RPMI8226 (cell line): ENCODE measurements at places on chromosomes 11 and 22.

DNA sequence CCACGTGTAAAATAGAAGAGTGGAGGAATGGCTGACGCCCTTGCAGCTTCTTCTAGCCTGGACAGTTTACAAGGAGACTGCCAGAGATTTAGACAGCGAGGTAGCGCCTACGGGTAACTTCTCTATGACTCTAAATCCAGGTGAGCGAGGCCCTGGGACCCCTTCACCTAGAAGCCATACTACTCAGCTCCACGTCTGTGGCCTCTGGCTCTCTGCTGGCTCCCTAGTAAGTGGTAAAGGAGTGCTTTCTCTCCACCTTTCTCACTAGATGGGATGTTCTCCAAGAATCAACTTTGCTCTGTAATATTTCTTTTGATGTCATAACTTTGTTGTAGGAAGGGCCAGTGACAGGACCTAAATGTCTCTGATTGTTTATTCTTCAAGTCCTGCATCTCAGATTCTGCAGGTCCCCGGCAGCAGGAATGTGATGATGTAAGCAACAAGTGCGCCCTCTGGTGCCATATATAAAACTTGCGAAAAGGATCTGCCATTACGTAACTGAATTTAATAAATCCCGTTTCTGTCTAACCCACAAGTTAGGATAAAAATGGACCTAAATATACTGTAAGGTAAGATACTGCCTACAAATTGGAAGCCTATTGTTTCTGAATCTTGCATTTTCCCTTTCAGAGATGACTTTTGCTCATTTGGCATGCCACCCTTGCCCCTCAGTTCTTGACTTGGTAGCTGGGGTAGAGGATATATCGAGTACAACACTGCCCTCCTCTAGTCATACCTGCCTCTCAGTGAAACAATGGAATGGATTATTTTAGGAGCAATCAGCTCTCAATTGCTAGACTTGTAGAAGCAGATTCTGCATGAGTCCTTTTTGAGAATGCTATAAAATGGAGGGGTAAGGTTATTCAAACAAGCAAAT, 11.0 kb upstream of the PTPN5 start:
- DNase-seq = peak; percentile 41

GRCh38 chr11:125063429-125064043, 431 bp downstream of the SLC37A2 start:
- DNase-seq = no peak

DNA sequence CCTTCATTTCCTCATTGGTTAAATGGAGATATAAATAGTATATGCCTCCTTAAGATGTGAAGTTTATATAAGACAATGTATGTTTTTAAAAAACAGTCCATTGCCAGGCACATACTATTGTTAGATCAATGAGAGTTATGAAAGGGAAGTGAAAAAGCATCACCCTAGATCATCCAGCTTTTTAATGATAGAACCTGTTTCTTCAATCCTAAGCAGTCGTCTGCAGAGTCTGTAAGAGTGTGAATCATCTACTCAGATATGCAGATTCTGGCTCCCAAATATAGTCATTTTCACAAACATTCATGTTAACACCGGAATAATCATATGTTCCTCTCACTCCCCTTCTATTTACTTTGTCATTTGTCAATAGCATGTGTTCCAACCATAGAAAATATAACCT, 65.3 kb upstream of the SLN start:
- no peak for DNase-seq

DNA sequence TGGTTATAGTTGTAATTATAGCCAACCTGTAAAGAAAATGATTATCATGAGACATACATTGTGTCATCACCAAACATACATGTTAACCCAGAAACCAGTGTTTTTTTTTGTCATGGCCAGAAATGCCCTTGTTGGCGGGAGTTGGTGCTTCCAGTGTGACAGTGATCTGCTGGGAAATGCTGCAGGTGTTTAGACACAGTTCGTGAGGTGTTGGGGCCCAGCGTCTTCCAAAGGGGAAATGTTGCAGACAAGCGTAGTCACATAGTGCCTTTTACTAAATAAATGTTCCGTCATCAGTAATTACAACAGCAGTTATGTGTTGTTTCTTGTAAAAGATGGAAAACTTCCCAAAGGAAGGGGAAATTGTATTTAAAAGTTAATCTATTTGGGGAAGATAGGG, 92.6 kb upstream of the GAL start:
- no peak for DNase-seq

- no peak for DNase-seq
These were observed 68.3 kb downstream of the PACSIN2 start for GRCh38 chr22:42946546-42947198.

DNA sequence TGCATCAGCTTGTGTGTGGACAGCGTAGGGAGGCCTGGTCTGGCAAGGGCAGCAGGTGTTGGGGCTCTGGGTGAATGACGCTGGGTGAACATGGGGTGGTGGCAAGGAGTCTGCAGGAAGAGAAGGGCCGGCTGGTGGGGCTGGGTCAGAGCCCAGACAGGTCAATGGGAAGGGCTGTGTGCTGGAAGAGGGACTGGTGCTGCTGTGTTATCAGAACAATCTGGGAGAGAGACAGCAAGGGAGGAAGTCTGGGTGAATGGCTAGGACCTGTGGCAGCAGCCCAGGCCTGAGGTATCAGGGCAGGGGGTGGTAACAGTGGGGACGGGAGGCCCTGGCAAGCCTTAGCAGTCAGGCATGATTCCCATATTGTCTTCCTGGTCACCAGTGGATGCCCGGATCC, 206.7 kb downstream of the SNX19 start:
- DNase-seq = no peak

DNA sequence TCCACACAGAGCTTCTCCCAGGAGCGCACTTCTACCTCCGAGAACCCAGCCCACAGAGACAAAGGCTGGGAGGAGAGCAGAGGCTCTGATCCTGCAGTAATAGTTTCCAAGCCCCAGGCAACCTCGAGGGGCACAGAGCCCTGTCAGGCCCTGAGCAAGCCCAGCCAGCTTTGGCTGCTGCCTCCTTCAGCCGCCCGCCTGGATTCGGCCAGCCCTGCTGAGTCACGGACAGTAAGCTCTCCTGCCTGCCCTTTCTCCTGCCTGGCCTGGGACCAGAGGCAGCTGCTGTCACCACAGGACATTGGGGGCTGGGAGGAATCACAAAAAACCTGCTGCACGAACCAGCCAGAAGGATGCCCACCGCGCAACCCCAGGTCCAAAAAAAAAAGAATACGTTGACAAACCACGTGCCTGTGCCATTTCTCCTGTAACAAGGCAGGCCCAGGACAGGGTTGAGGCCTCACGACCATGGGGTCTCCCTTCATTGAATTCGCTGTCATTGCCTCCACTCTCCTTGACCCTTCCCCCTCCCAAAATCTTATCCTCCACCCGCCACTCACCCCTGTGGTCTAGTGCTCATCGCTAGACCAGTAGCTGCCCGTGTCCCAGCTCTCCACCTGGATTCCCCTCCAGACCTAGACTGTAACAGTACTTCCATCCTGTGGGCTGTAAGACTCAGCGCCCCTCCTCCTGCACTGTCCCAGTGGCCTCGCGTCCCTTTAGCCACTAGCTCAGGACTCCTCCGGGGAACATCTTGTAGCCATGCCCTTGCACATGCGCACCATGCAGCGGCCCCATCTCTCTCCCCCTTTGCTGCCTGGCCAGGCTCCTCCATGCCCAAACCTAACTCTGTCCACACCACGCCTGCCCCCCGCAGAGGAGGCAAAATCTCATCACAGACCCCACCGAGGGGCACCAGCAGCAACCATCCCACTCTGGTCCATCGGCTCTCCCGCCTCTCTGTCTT, 7.4 kb upstream of the SLC22A12 start:
- DNase-seq = no peak
